ENCODE measurements at places on chromosomes 2 and 18.

DNA sequence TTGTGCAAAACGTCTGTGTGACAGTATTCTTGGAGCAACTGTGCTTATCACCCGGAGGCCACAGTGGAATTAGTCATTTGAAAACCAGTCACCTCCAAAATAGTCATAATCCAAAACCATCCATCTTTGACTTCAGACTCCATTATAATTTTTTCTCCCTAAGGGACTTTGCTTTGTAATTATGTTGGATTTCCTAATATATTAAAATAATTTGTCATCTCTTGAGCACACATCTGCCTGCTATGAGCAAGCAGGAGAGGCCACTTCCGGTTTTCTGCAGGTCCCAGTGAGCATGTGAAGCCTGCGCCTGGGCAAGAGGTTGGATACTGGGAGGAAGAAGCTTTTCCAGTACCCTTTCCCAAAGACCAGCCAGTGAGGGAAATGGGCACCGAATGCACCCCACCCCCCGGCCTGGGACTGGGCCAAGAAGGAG lies 57.7 kb downstream of the ODC1 start:
- DNase-seq: no peak

DNA sequence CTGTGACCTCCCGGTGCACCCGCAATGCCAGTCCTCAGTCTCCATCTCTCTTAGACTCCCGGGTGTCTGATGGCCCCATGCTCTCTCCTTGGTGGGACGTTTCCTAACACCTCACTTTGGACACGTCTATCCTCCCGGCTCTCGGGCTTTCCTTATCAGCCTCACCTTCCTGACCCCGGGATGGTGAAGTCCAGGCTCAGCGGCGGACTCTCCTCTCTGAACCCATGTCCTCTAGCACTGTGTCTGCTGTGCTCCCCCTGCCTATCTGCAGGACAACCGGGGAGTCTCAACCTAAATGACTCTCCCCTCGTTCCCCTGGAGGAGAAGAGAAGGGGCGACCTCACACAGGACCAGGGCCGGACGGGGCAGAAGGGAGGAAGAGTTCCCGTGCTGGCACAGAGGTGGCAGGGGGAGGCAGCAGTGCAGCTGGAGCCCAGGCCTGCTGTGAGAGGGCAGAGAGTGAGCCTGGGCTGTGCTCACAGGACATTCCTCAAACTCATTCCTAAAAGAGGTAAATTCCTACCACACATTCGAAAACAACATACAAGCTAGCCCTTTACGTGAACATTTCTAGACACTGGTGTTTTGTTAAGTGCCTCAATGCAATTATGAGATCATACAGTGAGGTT lies 41.9 kb downstream of the MBP start:
- DNase-seq: no peak

- DNase-seq: no peak
Observed at GRCh38 chr2:98664323-98664722, 55.9 kb downstream of the UNC50 start.

DNA sequence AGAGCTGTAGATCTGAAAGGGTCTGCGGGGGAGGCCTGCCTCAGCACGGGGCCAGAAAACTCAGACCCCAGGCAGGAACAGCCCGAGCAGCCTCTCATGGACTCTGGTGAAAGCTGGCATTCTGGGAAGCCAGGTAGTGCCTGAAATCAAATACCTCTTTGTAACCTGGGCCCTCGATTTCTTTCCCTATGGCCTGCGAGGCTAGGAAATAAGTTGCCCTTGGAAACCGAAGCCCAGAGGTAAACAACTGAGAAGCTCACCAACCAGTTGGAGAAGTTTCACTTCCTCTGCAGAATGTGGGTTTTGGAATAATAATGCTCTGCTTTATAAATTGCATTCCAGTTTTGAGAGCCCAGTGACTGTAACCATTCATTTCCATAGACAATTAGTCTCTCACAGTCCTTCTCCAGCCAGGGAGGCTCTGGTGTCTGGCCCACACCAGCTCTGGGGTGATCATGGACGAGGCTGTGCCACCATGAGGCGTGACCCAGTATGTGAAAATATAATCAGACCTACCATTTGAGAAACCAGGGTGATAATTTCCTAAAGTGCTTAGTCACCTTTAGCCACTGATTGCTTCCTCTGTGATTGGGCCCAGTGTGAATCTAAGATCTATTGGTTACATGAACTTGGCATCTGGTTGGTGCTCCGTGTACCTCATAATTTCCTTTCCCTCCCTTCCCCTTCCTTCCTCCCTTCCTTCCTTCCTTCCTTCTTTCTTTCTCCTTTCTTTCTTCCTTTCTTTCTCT lies 133.1 kb upstream of the PELI1 start:
- DNase-seq: no peak

DNA sequence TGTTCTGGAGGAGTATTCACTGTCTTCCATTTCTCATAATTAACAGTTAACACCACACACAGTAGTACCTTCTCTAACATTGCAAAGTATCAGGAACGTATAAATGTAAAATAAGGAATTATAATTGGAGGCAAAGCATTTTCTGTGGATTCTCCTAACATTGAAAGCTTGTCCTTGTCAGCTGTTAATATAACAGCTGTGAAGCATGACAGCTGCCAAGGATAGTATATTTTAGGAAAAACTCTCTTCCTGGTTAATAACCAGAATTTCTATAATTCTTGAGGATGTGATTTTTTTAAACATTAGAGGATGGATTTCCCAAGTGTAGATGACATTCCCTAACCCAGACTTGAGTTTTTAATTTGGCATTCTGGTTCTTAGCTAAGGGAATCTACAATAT lies 110.3 kb downstream of the EPC2 start:
- DNase-seq: no peak

GRCh38 chr18:48310999-48311398 lies 98.2 kb downstream of the ZBTB7C start:
- DNase-seq: no peak

- DNase-seq: no peak
Observed at GRCh38 chr2:56077359-56077915, 106.4 kb upstream of the CCDC85A start.

DNA sequence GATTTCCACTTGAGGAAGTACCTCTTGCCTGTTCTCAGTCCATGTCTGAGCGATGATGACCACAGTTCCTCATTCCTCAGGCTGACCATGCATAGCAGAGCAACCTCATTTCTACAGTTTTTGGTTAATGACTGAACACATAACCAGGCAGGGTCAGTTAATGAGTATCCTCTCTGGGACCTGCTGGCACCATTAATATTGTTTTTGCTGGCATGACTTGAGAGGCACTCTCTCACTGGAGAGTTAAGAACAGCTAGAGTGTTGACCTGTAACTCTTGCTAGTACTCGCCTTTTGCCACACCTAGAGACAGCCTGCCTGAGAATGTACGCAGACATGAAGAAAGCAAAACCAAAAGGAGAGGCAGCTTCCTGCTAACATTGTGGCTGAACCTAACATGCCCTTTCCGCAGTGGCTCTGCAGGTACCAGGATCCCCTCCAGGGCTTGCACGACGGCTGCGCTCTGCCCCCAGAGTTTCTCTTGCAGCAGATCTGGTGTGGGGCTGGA lies 23.9 kb downstream of the PECR start:
- DNase-seq: peak; percentile 12

- peak; percentile 33 for DNase-seq
Observed at GRCh38 chr2:69830045-69830905, 815 bp downstream of the GMCL1 start.

GRCh38 chr2:46866770-46867246 lies 48.8 kb downstream of the MCFD2 start:
- no peak for DNase-seq

DNA sequence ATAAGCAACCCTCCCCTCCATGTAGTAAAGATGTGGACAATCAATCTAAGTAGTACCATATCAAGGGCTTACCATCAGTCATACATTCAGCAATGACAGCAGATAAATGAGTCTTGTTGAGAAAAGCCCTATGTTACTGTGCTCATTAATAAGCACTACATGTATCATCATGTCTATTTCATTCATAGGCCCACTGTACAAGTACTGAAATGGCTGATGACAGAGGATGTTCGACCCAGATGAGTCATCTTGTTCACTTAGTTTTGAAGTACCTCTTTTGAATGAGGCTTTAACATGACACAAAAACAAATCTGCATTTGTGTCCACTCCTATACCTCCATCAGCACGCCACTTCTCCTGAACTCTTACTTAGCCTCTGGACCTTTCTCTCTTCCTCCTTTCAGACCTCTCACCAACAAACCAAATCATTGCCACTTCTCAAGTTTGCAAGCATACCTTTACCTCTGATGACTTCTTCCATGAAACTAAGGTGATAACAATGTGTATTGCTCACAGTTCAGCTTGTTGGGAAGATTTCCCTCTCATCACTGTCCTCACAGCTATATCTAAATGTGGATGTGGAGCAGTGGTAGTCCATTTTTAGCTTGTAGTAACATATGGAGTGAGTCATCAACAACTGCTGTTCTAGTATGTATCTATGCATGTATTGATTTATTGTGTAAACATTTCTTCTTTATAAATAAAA lies 921.0 kb upstream of the SLC39A10 start:
- no peak for DNase-seq

DNA sequence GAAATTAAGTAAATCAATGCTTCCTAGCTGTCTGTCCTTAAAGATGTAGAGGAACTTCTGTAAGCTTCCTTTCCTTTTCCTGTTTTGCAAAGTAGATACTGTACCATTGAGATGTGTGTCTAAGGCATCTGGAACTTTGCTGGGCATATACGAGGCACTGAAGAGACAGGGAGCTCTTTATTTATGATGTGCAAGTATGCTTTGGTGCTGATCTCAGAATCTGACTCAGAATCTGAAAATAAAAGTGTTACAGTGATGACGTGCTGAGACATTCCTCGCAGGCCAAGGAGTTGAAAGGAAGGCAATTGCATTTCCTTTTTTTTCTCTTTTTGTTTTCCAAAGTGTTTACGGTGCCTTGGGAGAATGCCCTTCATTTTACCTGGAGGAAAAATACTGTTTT lies 230.9 kb upstream of the RGPD4 start:
- no peak for DNase-seq

DNA sequence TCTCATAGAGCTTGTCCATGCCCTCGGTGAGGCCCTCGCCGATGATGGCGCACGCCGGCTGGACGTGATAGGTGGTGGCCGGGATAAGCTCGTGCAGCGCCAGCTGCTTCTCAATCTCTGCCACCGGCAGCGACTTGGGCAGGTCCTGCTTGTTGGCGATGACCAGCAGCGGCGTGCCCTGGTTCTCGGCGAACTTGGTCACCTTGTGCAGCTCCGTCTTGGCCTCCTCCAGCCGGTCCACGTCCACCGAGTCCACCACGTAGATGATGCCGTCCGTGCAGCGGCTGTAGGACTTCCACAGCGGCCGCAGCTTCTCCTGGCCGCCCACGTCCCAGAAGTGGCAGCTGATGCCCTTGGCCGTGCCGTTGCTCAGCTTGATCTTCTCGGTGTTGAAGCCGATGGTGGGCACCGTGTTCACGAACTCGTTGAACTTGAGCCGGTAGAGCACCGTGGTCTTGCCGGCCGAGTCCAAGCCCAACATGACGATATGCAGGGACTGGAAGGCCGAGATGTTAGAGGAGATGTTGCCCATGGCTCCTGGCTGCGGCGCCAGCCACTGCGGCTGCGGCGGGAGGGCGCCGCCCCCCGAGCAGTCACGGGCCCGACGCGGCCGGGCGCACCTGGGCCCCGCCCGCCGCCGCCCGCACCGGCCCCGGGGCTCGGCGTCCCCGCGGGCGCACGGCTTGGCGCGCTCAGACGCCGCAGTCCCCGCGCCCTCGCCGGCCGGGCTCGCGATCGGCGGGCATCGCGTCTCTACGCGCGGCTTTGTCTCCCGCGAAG lies 636 bp downstream of the ARL4C start:
- no peak for DNase-seq

DNA sequence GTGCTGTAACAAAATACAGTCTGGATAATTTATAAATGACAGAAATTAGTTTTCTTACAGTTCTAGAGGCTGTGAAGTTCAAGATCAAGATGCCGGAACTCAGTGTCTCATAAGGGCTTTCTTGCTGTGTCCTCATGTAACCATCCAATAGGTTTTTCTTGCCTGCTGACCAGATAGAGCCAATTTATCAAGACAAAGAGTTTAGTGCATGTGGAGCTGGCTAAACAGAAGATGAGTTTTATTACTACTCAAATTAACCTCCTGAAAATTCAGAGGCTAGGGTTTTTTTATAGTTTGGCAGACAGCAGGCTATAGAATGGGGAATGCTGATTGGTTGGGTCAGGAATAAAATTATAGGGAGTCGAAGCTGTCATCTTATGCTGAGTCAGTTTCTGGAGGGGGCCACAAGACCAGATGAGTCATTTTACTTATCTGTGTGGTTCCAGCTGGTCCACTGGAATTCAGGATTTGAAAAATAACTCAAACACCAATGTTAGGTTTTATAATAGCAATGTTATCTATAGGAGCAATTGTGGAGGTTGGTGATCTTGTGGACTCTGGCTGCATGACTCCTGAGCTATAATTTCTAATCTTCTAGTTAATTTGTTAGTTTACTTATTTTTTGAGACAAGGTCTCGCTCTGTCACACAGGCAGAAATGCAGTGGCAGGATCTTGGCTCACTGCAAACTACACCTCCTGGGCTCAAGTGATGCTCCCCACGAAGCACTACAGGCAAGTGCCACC lies 3.2 kb upstream of the PDK1 start:
- no peak for DNase-seq

DNA sequence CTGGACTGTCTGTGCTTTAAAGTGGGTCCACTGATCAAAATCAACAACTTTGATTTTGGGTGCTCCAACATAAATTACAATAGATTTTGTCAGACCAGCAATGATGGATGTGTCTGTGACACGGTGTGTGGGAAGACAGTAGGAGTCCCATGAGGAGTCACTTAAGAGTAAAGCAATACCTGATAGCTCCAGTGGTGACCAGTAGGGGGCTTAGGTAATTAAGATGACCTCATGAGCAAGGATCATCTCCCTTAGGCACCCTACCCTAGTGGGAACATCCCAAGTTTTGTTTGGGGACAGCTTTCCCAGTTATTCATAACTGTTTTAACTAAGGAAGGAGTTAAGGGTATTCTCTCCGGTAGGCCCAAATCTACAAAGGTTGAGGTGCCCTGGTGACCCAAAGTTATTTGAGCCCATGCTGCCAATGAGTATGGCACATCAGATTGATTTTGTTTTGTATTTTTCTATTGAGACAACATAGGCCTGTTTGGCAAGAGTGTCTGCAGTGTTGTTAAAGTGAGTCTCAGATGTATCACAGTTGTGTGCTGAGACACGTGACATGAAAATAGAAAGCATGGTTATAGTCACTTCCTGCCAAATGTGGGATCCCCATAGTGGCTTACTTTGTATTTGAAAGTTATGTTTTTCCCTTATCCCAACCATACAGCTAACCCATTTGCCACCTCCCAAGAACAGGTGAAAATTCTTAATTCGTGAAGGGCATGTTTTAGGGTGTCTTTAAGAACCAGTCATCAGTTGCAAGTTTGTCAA lies 1337.6 kb upstream of the SLC39A10 start:
- DNase-seq: no peak

DNA sequence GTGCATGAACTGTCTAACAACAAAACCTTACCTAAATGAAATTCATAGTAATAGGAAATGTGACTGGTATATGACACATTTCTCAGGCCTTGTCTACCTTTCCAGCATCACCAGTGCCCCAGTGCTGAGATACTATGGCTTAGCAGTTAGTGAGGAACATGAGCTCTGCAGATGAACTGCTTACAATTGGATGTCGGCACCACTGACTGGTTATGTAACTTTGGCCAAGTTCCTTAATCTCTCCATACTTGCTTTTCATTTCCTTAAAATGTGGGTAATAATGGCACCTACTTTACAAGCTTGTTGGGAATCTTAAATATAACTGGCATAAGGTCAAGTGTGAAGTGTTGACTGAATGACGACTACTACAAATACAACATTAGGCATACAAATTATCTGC lies 136.3 kb downstream of the OLA1 start:
- no peak for DNase-seq

Data from stimulated activated CD4-positive, alpha-beta T cell treated with anti-CD3 and anti-CD28 coated beads, TNF-alpha, amount 100 ng/mL, for 24 hours (primary cell).